ENCODE measurements at places on chromosomes 12 and 14.

- DNase-seq, result no peak
Measured at GRCh38 chr14:57058319-57058718, 210.4 kb downstream of the EXOC5 start.

GRCh38 chr12:8037947-8038346, 5.4 kb downstream of the FOXJ2 start:
- DNase-seq, result no peak

DNA sequence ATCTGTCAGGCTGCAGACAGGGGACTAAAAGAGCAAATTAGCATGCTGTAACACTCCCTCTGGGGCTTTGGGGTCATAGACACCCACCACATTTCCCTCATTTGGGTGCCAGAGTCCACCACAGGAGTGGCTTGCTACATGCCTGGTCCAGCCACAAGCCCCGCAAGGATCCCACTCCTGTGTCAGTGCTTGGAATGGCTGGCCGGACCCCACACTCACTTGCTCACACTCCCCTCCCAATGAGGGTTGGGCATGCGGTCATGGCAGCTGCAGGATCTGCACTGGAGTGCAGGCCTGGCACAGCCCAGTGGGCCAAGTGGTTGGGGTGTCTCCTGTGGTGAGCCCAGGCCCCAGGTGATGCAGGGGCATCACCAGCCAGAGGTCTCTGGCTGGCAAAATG, 59.9 kb downstream of the TSPAN19 start:
- DNase-seq, result no peak

- DNase-seq, result no peak
Measured at GRCh38 chr12:94128280-94128679, 20.1 kb upstream of the PLXNC1 start.

- no peak for DNase-seq
Measured at GRCh38 chr12:76702946-76703345, 61.0 kb upstream of the ZDHHC17 start.

GRCh38 chr14:70254476-70254961, 65.8 kb upstream of the SLC8A3 start:
- peak; percentile 73 for DNase-seq

DNA sequence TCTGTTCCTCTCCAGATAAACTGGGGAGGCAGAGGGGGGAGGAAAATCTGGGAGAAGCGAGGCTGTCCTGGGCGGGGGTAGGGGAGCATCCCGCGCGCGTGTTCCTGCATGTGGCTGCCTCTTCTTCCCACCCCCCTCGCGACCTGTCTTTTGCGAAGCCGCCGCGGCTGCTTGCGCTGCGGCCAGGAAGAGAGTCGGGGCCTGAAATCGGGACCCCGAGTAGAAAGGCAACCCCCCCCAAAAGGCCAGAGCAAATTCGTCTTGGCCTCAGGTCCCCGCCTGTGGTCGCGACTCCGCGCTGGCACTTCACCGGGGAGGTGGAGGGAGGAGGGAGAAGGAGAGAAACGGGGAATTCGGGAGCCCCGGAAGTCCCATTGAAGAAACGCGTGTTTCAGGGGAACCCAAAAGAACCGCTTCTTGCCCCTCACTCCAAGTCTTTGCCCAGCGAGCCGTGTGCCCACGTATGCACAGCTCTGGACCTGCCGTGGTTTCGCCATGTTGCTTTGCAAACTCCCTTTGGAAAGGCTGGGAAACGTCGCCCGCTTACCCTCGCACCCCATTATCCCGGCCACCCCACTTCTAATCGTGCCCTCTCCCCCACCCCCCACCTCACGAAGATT, 944 bp downstream of the CCND2 start:
- DNase-seq, result peak; percentile 45

DNA sequence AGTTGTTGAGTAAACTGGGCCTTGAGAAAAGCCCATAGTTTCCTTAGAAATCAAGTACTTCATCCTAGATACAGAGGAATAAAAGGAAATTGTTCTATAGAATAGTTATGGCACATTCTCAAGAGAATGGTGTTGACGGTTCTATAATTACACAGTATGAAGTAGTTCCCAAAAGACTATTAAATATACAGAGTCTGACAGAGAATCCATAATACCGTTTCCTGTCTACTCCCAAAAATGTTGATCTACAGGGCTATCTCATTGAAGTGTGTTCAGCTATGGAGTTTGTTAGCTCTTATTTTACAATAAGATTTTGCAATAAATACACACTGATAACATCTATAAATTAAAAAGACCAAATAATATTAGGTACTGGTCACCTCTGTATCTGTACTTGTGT, 799.7 kb downstream of the RPS29 start:
- DNase-seq, result no peak

DNA sequence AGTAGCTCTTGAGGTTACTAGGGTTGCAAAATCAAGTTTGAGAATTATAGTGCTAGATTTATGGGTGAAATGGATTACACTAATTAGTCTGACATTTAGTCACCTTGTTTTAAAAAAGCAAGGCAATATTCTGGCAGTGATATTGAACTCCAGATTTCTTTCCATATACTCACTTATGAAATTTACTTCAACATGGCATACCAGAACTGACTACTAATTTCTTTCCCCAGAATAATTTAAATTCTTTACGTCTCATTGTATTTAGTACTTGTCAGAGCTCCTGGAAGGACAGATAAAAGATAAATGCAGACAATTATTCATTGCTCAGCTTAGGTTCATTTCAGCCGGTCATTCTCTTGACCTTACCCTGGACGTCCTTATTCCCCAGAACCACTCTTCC, 24.3 kb downstream of the EMP1 start:
- no peak for DNase-seq

DNA sequence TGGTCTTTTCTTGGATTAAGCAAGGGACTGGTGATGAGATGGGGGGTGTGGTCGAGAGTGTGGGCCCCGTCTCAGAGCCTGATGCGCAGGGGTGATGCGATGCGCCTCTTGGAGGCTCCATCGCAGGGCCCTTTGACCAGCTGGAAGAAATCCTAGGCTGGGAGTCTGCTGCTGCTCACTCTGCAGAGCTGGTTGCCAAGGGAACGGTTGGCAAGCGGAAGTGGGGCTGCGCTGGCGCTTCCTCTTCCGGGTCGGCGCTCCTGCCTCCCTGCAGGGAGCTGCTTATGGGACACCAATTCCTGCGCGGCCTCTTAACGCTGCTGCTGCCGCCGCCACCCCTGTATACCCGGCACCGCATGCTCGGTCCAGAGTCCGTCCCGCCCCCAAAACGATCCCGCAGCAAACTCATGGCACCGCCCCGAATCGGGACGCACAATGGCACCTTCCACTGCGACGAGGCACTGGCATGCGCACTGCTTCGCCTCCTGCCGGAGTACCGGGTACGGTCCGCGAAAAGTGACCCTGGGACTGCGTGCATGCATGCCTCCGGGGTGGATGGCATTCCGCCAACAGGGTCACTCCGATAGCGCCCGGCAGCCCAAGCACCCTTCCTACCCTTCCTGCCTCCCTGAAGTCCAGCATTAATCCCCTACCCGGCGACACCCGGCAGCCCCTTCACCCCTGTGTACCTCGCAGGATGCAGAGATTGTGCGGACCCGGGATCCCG, at the start of gene MYG1:
TSS of gene MYG1 (plus strand) at position 242 of the 727 bp plus-strand sequence. CDS start at position 285, 43 bp downstream.
- peak; percentile 92 for DNase-seq

DNA sequence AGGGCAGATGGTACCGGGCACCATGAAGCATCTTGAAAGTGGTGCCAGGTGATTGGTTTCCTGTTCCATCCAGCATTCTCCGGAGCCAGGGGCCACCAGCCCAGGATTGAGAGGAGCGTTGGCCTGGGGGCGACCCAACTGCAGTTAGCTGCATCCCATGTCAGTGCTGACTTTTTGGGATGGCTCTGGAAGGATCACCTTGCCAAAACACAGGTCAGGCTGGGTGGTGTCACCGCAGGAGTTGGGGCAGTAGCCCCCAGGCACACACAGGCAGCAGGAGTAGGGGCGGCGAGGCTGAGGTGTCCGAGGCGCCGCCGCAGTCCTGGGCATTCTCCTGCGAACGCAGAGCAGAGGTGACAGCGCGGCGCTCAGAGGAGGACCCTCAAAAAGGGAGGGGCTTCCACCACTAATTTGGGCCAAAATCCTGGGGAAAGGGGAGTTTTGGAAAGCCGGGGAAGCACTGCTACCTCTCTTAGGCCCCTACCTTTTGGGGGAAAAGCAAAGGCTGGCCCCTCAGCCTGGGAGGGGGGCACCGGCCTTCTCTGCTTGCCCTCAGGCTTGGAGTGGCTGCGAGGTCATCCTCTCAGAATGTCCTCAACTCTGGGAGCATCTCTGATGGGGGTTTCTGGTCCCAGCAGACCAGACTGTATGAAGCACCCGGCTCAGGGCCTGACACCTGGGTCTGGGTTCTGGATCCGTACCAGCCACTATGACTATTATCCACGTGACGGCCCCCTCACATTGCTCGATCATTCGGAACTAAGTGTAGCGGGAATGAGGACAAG, 26.7 kb upstream of the LRTM2 start:
- DNase-seq, result no peak

DNA sequence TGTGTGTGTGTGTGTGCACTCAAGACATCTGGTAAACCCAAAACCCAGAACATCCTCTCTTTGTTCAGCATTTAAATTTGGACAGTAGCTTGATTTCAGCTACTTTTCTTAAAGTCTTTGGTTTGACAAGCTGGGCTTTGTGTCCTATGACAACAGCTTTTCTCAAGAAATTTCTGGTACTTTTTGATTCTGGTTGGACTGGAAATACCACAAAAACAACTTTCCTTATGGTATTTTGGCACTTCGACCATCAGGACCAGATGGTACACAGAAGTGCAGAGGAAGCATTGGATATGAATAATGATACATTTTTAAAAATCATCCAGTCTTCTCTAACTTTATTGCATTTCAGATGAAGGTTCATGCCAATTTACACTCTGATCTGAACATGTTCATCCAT, 286.6 kb upstream of the FLRT2 start:
- no peak for DNase-seq

- no peak for DNase-seq
Measured at GRCh38 chr14:64779472-64779871, 75.2 kb downstream of the PLEKHG3 start.

DNA sequence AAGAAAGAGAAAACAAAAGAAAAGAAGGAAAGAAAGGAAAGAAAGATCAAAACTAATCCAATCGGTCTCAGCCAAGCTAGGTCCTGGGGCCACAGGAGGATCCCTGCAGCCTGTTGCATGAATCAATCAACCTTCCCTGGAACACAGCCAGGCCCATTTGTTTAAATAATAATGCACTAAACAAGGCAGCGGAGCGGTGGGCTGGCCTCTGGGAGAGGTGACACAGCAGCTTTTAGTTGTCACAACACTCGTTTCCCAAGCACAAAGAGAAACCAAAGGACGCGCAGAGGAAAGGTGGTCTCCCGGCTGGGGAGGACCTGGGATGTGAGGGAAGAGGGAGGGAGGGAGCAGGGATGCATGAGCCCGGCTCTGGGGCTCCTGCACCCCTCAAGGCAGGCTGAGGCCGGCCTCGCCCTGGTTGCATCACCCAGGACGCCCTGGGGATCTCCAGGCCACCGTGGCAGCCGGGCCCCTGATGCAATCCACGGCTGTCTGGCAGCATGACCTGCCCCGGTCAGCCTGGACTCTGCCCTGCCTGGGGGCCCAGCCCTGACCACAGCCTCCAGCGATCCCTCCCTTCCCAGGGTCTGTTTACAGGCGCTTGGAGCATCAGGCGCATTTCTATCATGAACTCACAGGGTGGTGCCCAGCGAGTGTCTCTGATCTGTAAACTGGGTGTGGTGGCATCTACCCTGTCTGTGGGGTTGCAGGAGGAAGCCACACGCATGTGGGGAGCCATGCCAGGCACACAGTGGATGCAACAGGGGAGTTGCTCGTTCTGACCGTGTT, 32.5 kb downstream of the MMP17 start:
- DNase-seq, result no peak

DNA sequence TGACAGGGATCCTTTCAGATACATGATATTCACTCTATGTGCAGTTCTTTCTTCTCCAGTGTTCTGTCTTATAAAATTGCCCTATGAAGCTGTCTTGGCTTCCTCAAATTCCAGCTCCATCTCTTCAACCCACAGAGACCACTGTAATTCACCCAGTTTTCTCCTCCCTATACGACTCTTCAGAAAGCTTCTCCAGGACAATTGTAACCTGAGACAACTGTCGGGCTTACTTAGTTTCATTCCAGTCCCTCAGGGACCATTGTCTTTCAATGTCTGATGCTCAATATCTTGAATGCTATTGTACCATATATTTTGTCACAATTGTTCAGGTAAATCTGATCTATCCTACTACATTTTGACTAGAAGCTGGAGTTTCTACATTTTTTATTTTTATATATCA, 345.3 kb downstream of the RPL10L start:
- no peak for DNase-seq

- DNase-seq, result peak; percentile 69
Measured at GRCh38 chr14:103520657-103521437, 1.8 kb downstream of the CKB start.

DNA sequence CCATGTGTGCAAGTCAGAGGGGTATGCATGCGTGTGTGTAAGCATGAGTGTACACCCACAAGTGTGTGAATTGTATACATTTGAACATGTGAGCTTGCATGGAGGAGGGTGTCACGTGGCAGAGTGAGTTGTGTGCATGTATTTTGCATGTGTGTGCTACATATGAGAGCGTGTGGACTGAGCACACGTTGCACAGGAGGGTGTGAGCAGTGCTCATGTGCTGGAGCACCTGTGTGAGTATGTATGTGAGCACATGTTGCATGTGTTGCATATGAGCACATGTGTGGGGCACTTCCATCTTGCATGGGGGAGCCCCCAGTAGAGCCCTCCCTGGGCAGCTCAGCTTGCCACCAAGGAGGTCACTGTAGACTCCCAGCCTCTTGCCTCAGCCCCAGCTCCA, 180.2 kb upstream of the MYL2 start:
- no peak for DNase-seq

DNA sequence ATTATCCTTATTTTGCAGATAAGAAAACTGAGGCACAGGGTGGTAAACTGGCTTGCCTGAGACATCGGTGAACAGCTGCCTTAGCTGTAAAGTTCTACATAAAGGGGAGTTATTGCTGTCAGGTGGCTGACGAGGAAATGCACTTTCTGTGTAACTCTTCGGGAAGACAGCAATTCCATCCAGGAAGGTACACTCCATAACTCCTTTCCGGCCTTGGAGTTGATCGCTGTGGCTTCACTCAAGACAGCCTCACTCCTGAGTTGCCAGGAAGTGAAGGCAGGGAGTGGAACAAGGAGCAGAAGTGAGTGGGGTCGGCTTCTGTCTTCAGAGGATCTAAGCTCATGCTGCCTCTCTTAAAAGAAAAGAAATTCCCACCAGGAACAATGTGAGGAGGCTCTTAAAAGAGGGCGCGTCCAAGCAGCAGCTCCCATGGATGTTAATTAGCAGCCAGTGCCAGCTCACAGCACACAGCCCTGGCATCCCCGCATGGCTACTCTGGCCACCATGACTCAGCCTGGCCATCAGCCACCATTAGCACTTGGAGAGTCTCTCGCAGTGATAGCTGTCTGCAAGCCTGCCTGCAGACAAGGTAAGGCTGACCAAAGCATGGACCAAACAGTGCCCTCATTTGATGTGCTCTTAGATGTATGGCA, 60.3 kb downstream of the NUAK1 start:
- DNase-seq, result no peak

DNA sequence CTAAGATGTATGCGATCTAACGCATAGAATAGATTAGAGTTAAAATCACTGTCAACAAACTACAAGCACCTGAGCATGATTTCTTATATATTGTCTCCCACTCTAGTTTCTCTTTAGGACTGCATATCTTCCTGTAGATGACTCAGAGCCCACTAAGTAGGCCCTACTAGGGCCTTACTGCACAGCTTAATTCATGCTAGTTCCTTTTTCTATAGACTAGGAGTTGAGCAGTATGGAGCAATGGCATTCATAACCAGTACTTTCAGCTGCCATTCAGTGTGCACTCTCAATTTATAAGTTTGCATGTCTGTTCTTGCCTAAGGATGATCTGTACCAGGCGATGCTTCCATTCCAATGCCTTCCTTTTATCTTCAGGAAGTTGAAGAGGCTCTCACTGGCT, 103.5 kb downstream of the METTL25 start:
- DNase-seq, result no peak

- peak; percentile 0 for DNase-seq
Measured at GRCh38 chr12:17097674-17098073, 491.7 kb upstream of the LMO3 start.

Data from GM12865 (cell line).